ENCODE measurements at places on chromosomes 12 and 14.

DNA sequence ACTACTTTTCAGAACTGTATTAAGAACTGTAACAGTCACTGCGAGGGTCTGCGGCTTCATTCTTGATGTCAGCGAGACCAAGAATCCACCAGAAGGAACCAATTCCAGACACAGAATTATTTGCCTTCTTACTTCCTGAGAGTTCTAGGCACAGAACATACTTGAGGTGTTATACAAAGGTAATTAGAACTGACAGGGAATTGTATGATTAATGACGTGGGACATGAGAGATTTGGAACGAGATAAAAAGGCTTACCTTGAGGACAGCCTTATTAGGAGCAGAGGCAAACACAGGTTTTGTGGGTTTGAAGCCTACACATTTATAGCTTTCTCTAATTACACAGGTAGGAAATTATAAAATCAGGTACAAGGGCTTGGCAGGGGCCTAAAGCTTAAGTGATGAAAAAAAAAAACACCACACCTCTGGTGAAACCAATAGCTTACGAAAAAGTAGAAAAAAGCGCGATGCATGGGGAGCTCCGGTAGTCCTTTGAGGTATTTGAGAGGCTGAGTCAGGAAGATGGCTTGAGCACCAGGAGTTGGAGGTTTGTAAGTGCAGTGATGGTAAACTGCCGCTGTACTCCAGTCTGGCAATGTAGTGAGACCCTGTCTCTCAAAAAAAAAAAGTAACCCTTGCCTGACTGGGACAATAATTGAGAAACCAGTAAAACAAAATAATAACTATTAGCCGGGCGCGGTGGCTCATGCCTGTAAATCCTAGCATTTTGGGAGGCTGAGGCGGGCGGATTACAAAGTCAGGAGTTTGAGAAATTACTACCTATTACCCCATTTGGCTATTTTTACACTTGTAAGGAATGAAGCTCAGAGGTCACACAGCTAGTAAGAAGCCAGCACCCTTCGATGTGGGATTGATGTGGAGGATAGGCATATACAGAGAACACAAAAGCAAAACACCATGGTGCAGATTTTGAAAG, 795 bp upstream of the ACOT2 start:
- DNase-seq, result no peak

- DNase-seq, result peak; percentile 60
These were observed 223.7 kb downstream of the ZFP36L1 start for GRCh38 chr14:68568907-68569897.

- no peak for DNase-seq
These were observed 84.0 kb downstream of the PELI2 start for GRCh38 chr14:56202256-56202655.

GRCh38 chr14:64815257-64815656, 64.5 kb downstream of the SPTB start:
- DNase-seq, result no peak

- DNase-seq, result no peak
These were observed 81.2 kb downstream of the BMP4 start for GRCh38 chr14:53875324-53875897.

DNA sequence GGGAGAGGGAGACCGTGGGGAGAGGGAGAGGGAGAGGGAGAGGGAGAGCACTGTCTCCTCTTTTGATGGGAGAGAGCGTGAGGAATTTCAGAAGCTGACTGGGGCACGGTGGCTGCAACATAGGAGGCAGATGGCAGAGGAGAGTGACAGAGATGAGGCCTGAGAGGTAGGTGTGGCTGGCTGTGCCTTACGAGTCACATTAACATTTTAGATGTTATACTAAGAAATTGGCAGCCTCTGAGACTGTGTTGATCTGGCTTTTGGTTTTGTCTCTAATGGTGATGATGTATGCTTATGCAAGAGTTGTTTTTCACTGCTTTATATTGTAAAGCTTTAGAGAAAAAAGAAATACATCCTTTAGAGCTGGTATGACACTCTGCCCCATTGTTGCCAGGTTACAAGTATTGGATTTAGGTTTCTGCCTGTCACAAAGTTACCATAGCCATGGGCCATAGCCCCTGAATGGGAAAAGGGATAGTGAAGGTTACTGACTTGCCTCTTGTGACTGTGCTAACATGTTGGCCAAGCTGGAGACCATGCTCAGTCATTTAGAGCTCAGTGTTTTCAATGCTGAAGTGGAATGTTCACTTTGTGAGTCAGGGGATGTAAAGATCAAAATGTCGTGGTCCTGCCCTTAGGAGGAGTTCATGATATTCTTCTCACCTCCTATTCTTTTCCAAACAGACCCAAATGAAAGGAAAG, 186.2 kb downstream of the SYNE2 start:
- no peak for DNase-seq

- peak; percentile 10 for DNase-seq
These were observed 42.2 kb upstream of the ATP23 start for GRCh38 chr12:57899010-57899662.

- DNase-seq, result no peak
These were observed 3.2 kb downstream of the KCNH3 start for GRCh38 chr12:49541911-49542505.

- DNase-seq, result peak; percentile 30
These were observed 50.0 kb downstream of the FLRT2 start for GRCh38 chr14:85579942-85580341.

DNA sequence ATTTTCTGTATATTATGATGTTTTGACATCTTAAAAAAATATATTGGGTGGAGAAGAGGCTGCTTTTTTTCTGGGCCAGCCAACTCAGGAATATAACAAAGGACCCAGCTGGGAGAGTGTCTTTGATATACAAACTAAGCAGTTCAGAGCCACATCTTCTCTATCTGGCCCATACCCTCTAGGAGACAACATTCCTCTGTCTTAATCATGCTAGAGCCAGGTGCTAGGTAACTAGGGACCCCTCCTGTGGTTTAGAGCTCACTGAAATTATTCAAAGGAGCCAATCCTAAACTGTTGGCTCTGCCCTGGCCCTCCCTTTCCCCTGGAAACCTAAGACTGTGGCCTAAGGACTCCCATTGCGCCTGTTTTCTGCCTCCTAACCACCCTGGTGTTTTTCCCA, 193.1 kb upstream of the DIO2 start:
- DNase-seq, result no peak

GRCh38 chr14:106044949-106045596, 518.7 kb downstream of the TMEM121 start:
- no peak for DNase-seq

GRCh38 chr14:23827100-23827892, 126.3 kb upstream of the DHRS4 start:
- no peak for DNase-seq

- DNase-seq, result no peak
These were observed 236.8 kb upstream of the AVPR1A start for GRCh38 chr12:63387771-63388170.

DNA sequence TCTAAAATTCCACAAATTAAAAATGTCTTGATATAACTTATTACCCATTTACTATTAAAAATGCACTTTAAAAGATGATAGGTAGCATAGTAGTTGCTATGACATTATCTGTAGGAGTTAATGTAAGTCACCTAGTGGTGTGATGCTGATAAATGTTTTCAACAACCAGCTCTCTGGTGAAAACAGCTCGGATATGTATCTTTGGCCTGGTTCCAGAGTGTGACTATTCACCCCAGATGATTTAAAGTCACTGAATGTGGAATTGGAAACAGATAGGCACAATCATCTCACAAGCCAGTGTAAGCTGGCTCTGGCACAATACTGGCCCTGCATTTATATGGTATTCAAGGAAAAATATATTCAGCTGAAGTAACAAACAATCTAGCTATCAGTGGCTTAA, 9.2 kb upstream of the CCDC196 start:
- no peak for DNase-seq

- no peak for DNase-seq
These were observed 25.1 kb downstream of the MOK start for GRCh38 chr14:102279688-102280348.

DNA sequence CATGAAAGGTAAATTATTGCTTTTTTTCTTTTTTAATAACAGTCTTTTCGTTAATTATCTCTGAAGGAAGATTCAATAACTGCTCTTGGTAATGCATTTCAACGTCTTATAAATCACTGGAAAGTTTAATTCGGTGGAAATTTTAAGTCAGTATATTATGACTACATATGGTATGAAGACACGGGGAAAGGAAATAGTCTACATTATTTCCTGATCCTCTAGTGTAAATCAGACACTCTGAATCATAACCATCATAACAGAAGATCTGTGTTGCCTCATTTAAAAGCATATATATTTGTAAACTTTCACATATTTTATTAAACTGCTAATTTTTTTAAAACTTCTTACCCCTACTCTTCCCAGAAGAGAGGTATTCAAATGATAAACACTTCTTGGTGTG, 53.7 kb downstream of the EFCAB11 start:
- DNase-seq, result no peak

DNA sequence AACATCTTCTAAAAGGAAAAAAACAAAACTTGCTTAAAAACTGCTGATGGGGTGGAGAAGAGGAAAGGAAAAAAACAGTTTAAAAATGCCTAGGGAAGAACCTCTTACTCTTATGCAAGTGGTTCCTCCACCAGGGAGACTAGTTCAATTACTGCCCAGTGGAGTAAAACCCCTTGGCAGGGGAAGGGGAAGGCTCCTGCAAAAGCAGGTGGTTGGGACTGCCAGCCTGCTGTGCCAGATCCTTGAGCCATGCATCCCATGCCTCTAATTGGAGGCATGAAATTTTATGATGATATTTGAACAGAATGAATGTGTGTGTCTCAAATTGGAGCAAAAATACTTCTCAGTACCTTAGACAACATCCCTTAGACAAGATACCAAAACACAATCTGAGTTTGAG, 118.8 kb downstream of the FSCB start:
- no peak for DNase-seq

GRCh38 chr12:97109441-97109840, 202.4 kb downstream of the NEDD1 start:
- no peak for DNase-seq

DNA sequence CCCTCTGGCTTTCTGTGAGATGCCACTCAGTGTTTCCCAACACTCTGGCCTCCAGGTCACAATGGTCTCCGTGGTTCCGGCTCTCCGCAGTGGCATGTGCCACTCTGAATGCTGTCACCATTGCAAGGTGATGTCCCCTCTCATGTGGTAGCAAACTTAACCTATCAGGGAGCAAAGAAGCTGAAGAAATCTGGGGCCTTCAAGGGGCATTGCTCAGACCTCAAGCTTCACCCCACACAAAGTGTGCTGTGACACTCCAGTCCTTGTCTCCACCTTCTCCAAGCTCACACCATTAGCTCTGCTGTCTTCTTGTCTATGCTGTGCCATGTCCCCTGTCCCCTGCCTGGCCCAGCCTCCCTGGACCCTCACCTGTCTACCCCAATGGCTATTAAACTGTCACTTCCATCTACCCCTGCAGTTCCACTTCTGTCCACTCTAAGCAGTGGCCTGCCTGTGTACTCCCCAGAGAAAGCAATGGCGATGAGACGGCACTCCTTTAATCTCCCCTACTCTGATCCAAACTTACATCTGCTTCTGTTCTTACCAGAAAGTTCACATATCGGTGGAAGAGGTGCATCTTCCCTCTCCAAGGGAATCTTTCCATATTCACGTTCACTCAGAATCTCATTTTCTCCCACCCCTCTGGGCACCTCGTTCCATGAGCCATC, 93.7 kb downstream of the DHRS2 start:
- DNase-seq, result no peak

- no peak for DNase-seq
These were observed 47.3 kb downstream of the SYNE3 start for GRCh38 chr14:95469134-95469481.

GRCh38 chr12:48279101-48279500, 71.6 kb downstream of the ZNF641 start:
- DNase-seq, result no peak

GRCh38 chr12:47782372-47782770, 9.3 kb downstream of the SLC48A1 start:
- DNase-seq, result no peak

DNA sequence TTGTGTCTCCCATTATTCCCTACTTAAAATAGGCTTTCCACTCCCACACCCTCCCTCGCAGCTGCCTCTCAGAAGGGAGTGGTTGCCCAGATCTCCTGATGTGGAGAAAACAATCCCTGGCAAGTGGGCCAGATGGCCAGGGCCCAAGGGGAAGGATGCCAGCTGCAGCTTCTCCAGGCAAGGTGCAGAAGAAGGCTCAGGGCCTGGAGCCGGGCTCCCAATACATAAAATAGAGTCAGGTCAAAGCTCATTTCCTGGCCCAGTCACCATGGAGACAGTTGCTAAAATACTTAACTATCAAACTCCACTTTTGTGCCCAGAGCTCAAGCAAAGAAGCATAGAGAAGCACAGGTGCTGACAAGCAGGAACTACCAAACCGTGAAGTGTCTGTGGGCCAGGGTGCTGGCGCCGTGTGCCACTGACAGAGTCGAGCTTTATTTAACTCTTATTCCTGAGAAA, 45.7 kb upstream of the ITPR2 start:
- peak; percentile 23 for DNase-seq

DNA sequence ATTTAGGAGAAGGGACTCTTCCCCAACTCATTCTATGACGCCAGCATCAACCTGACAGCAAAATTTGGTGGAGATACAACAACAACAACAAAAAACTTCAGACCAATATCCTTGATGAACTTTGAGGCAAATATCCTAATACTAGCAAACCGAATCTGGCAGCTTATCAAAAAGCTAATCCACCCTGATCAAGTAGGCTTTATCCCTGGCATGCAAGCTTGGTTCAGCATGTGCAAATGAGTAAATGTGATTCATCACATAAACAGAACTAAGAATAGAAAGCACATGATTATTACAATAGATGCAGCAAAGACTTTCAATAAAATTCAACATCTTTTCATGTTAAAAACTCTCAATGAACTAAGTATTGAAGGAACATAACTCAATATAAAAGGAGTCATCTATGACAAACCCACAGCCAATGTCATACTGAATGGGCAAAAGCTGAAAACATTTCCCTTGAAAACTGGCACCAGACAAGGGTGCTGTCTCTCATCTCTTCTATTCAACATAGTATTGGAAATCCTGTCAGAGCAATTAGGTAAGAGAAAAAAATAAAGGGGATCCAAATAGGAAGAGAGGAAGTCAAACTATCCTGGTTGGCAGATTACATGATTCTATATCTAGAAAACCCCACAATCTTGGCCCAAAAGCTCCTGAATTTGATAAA, 233.3 kb downstream of the CCDC59 start:
- no peak for DNase-seq

DNA sequence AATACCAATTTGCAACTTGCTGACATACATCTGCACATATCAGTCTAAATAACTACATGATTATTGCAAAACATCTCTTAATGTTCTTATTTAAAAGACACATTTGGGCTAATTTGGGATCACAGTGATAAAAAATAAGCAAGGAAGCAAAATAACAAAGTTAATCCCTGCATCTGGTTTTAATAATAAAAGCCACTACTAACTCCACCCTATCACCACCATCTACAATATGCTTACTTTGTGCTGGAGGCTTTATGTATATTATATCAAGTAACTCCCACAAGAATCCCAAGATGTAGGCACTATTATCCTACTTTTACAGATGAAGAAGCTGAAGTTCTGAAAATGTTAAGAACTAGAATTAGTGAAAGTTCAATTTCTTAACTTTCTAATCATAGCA, 45.7 kb downstream of the TAOK3 start:
- no peak for DNase-seq

DNA sequence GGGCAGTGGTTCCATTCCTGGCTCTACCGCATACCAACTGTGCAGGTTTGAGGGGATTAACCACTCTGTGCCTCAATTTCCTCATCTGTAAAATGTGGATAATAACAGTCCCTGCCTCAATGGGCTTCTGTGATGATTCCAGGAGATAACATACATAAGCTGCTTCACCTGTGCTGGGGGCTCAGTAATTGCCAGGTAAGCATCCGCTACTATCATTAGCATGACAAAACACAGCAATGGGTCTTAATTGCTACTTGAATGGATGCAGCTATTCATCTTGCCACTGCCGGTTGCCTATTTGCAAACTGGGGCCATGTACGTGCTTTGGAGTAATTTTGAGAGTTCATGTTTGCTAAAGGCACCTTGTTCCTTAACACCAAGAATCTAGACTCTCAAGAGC, 132.6 kb downstream of the TMEM132D start:
- no peak for DNase-seq

Measured in midbrain (tissue), 1 donor.